ENCODE measurements at places on chromosomes 1 and 21.

DNA sequence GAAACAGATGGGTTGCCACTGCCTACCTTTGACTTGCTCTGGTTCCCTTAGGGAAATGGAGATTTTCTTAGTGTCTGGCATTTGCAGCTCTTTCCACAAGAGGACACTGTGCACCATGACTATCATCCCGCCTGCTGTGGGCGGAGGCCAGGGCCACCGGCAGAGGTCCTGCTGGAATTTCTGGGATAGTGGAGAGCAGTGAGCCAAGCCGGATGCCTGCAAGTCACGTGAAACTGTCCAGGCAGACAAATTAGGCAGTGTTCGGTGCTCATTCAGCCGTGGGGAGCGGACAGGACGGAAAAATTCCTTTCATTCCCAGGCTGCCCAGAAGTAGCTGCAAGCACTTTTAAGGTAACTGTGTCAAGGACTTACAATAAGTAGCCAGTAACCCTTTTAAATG lies 43.4 kb downstream of the IGSF5 start:
- DNase-seq = peak; percentile 92

GRCh38 chr1:234600418-234601281 lies 9.3 kb downstream of the IRF2BP2 start:
- peak; percentile 92 for DNase-seq

DNA sequence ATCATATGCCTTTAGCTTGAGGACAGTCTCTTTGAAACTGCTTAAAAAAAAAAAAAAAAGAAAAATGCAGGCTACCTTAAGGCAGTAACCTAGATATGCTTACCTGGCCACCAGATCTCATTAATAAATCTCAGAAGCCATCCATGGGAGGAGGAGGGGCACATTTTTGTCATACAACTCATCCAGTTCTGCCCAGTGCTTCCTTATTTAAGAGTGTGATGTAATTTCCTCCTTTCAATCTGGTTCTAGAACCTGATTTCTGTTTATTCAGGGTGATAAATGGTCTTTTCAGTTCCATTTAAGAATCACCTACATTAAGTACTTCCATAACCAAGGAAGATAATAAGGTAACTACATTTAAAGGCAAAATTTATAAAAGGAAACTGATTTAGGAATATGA lies 6.1 kb downstream of the ERRFI1 start:
- DNase-seq = peak; percentile 88

GRCh38 chr1:152768847-152769533 lies 6.0 kb upstream of the LCE1F start:
- no peak for DNase-seq

DNA sequence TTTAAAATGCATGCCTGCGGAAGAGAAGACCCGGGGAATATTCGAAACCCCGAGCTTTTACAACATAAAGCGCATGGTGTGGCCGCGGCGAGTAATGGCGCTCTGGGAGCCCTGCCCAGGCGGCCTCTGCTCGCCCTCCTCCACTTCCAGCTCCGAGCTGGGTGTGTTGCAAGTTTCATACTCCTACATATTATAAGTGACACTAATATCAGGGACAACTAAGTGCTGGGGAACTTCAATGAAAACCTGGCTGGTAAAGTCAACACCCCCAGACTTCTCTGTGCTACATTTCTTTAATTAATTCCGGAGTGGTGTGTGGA lies 11.8 kb downstream of the SIM2 start:
- no peak for DNase-seq

- no peak for DNase-seq
Measured at GRCh38 chr1:233627376-233627775, 13.5 kb downstream of the KCNK1 start.

- DNase-seq = no peak
Measured at GRCh38 chr1:19477284-19478249, 7.8 kb downstream of the CAPZB start.

GRCh38 chr1:20266642-20267041 lies 24.0 kb upstream of the VWA5B1 start:
- no peak for DNase-seq

DNA sequence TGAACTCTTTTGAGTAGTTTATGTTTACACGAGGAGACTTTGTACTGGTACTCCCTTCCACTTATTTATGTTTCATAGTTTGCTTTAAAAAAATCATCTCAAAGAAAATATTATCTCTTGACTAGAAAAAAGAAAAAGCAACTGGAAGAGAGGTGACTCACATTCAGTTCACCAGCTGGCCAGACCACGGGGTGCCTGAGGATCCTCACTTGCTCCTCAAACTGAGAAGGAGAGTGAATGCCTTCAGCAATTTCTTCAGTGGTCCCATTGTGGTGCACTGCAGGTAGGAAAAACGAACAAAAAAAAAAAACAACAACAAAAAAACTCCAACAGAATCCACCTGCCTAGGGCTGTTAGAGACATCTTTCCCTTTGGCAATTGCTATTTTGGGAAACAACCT lies 102.9 kb downstream of the PTPRC start:
- DNase-seq = no peak

DNA sequence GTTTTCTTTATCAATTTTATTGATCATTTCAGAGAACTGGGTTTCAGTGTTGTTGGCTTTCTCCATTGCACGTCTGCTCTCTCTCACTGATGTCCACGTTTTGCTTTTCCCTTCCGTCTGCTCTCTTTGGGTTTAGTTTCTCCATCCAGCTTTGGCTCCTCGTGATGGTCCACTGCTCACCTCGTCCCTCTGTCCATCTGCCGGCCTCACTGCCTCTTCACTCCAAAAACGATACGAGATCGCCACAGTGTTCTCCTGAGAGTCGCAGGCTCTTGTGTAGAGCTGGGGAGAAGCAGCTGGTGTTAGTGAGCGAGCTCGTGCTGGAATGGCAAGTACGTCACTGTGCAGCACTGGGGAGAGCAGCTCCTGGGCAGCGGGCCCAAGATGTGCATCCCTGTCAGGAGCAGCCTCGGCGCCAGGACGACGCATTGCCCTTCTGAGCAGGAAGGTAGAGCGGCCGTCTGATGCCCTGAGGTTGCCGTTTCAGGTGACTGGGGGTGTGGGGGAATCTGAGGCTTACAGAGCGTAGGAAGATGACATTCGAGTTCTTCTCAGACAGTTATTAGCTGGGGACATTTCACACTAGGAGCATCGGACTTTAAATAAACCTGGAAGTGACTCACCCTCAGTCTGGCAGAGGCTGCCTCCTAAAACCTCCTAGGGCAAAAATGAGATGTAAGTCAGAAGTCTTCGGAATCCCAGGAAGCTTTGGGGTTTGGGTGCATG lies 31.4 kb upstream of the PCBP3 start:
- DNase-seq = no peak

- no peak for DNase-seq
Measured at GRCh38 chr1:181493166-181493565, 9.8 kb downstream of the CACNA1E start.

- DNase-seq = no peak
Measured at GRCh38 chr1:89603651-89604413, 29.1 kb upstream of the LRRC8C start.

DNA sequence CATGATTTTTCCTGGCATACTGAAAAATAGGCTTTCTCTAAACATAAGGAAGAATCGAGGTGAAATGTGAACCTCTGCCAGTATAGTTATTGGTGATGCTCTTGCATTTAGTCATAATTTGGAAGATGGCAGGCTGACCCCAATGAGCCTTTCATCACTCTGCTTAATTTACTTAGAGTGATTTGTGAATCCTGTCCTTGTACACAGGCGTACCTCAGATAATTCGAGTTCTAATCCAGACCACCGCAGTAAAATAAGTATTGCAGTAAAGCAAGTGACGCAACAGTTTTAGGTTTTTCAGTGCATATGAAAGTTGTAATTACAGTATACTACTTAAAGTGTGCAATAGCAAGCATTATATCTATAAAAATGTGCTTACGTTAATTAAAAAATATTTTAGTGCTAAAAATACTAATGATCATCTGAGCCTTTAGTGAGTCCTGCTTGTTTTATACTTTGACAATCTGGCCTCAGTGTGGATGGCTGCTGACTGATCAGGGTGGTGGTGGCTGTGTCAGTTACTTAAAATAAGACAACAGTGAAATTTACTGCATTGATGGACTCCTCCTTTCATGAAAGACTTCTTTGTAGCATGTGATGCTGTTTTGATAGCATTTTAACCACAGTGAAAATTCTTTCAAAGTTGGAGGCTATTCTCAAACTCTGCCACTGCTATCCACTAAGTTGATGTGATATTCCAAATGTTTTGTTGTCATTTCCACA lies 1.7 kb downstream of the PKNOX1 start:
- DNase-seq = no peak

GRCh38 chr1:4108758-4109627 lies 208.9 kb upstream of the C1orf174 start:
- DNase-seq = peak; percentile 64

GRCh38 chr1:71002709-71003475 lies 44.7 kb downstream of the PTGER3 start:
- no peak for DNase-seq

GRCh38 chr1:100232156-100232555 lies 17.5 kb downstream of the DBT start:
- no peak for DNase-seq

DNA sequence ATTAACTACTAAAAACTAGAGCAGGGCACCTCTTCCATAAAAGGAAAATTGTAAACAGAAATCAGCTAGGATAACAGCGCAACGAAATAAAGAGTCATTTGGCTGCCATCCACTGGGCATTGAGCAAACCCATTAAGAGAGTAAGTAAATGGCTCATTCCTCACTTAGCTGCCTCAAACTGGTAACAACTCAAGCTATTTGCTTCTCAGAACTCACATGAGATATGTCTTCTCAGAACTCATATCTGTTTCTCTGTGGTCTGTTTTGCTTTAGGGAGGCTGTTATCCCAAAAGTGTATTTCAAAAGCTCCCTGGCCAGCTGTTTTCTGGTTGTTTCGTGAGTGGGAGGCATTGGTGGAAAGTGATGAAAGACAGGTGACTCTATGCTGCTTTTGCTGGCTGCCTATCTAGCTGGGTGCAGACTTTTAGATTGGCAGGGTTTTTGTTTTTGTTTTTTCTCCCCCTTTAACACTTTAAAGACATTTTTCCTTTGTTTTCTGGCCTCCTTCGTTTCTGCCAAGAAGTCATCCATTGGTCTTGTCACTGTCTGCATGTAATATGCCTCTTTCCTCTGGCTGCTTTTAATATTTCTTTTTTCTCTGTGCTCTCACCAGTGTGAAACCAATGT lies 269.2 kb upstream of the RGS18 start:
- DNase-seq = peak; percentile 49

GRCh38 chr1:35810096-35810881 lies 2.5 kb downstream of the AGO4 start:
- no peak for DNase-seq

DNA sequence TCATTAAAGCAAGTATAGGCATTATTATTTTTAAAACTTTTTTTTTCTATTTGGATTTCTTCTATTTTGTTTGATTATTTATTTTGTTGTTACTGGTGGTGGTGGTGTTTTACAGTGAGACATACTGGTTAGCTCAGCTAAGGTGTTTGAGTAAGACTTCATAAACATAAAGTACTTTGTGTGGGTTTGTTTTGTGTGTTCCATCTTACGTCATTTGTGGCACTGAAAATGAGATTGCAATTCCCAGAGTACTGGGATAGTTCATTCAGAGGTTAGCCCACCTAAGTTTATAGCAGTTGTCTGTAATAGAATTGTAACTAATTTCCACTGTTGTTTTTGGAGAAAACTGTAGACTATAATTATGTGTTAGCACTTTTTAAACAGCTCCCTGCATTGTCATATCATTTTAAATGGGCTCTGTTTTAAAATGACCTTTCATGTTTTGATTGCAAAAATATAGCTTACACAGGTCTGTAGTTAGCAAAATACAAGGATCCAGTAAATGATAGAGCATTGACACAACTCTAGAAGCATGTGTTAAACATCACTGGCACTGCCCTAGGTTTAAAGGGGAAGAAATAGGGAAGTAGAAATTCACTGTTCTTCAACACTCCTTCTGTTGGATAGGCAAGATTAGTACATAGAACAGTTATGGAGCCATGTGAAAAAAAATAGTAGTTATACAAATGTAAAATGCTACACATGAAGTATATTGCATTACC lies 171.7 kb downstream of the NFIA start:
- no peak for DNase-seq

DNA sequence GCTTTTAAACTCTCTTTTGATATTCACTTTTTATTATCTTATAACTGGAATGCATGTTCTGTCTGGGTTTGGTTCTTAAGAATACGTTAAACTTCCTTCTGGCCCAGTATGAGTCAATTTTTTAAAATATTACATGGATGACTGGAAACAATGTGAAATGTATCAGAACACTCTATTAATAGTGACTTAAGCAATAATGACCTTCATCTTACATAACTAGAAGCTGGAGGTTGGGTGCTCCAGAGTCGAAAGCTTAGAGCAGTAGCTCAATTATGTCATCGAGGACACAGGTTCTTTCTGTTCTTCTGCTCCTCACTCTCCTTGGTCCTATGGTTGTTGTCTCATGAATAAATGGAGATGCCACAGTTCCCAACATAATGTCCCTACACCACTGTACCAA lies 91.6 kb upstream of the FOXD3 start:
- DNase-seq = no peak

DNA sequence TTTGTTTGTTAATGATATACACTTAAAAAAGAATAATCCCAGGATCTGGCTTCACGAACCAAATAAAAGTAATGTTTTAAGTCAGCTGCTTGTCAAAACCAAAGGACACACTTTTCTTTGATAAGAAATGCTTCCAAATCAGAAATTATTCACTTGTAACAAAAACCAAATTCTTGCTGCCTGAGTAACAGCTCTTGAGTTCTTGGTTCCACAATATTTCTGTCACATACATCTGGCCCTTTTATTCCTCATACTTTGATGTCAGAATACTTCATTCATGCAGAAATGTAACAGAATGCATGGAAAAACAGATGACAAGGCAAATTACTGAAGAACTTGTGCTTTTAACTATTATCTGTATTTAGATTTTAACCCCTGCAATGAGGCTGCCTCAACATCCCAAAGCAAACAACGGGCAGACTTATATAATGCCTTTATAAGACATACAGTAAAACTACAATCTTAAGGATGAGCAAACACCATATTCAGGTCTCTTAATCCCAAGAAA lies 1.5 kb downstream of the VAMP4 start:
- DNase-seq = no peak

DNA sequence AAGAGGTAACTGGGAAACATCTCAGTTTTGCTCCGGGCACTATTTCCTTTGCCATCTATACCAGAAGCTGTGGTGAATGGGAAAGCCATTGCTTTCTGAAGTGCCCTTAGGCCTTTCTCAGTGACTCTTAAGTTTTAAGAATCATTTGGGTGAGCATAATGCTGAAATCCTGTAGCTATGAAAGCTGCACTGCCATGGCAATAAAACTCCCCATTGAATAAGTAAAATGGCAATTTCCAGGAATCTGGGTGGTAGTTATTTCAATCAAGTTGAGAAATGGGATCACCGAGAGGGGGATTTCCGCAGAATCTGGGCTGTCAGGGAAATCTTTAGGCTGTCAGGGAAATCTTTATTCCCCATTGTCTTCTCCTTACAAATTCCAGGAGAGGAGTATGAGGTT lies 26.8 kb upstream of the MACF1 start:
- DNase-seq = no peak

DNA sequence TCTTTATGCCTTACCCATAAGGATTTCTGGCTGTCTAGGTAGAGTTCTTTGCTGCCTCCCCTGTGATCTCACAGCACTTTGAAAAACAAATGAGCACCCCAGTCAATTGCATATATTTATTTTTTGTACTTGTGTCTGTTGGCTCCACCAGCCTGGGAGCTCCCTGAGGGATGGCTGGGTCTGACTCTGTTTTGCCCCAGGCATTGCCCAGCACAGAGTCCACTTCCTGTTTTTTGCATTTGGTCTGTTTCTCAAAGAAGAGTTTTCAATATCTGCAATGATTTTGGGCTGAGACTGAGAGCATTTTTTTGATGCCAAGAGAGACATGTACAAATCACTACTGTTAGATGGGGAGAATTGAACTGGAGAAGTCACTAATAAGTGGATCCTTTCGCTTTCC lies 125.0 kb downstream of the FOXD2 start:
- no peak for DNase-seq

Data from stomach (tissue), 19 donors.